Non-pigmented ciliary epithelial cell (primary cell): ENCODE measurements at places on chromosomes 16 and 17.

DNA sequence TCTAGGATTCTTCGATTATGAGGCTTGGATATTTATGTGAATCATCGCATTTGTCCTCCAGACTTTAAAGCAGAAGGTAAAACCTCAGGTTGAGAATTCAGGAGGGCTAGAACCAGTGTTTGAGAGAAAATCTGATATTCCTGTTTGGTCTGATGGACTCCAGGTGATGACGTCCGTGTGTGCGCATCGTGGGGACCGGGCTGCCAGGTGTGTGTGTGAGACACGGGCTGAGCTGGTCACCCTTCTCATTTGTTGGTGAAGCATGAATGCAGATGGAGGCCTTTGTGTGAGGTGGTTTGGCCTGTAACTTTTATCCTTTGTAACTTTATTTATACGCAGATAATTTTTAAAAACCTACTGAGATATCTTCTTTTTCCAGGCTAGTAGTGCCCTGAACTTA, 42.8 kb downstream of the ZNF750 start:
- no peak for DNase-seq

DNA sequence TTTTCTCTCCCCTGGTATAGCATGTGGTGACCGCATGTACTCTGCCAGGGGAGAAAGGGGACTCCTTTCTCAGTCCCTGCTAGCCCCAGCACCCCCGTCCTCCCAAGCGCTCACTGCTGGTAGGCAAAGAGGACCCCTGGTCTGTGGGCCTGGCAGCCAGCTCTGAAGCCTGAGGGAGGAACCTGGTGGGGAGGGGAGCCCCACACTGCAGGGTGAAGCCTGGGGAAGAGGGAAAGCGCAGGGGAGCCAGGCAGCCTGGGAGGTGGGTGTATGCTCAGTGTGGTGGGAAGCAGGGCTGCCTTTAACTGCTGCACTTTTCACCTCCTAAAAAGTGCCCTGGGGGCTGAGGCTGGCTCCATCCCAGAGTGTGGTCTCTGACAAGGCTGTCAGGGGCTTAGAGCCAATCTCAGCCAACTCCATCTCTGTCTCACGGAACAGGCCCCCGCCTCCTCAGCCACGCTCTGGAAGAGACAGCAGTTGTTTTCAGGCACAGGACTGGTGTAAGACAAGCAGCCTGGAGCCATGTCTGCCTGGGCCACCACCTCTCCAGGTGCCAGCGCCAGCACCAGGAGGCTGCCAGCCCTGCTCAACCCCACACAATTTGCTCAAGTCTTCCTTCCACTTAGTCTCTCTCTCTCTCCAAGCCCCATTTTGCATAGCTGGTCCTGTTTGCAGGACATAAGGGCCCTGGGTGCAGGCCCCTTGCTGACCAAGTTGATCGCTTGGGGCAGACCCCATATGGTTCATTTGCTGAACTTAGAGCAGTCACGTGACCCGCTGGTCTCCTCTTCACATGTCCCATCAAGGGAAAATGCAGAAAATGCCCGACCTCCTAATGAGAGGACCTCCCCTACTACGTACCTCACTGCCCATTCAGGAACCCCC, 14.7 kb upstream of the TBX2 start:
- DNase-seq: no peak

DNA sequence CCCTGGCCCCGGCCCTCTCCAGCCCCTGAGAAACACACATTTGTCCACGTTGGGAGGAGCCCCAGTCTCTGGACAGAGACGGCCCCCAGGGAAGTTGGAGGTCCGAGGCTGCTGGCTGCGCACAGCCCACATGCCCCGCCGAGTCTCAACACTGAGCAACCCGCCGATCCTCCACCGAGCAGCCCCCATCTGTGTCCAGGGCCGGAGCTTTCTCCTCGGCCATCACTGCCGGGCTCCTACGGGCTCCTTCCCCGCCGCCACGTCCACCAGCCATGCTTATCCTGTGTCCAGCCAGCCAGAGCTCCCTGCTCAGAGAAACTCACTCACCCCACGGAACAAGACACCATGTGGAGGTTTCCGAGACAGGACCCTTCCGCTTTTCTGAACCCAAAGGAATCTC, 103.3 kb downstream of the ENGASE start:
- DNase-seq: no peak

- DNase-seq: no peak
These were observed 102.1 kb downstream of the SNX29 start for GRCh38 chr16:12078405-12079280.

DNA sequence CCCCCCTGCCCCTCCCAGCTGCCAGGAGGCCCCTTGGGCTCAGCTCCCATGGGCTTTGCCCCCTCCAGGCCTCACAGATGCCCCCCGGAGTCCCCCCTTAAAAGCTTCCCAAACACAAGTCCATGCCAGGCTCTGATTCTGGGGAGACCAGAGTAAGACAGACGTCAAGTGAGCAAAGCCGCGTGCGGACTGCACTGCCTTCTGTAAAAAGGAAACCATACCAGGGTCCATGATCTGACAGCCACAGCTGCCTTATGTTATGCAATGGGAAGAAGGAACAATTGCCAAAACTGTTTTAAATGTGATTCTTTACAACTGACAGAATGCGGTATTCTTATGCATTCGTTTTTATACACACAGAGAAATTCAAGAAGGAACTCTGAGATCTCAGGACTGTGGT, 17.9 kb upstream of the HEXD start:
- DNase-seq: no peak

GRCh38 chr16:15415511-15415985, 18.8 kb upstream of the BMERB1 start:
- DNase-seq: no peak

DNA sequence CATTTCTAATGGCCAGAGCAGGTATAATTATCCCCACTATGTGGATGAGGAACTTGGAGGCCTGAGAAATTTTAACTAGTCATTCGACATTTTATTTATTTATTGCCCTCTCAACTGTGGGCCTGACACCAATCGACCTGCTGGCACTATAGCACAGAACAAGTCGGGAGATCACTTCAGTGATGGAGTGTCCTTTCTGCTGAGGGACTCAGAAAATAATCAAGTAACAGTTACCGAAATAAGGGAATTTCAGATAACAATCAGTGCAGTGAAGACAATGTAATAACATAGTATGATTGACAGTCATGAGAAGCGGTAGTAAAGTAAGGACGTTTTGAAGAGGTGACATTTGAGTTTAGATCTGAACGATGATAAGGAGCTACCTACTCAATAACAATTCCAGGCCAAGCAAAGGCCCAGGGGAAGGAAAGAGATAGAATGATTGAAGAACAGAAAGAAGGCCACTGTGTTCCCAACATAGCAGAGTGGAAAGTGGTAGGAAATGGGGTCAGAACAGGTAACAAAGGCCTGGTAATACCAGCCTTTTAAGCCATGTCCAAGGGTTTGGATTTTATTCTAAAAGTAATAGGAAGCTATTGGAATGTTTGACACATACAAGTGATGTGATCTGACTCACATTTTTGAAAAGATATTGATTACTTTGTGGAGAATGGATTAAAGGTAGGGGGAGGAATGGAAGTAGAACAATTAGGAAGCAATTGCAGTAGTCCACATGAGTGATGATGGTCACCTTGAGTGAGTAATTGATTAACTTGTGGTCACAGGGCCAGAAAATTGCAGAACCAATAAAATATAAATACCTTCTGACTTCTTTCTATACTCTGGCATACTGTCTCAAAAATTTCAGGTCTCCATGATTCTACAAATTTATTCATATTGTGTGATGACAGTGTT, 1.4 kb downstream of the STXBP4 start:
- DNase-seq: no peak

- no peak for DNase-seq
These were observed 7.9 kb downstream of the TAF15 start for GRCh38 chr17:35817196-35817595.
